ENCODE measurements at places on chromosomes 16 and 17. TPM values are rescaled to one million over a fixed set of nuclear protein-coding genes. Genes with fewer than 3 reads are reported as not detected.

DNA sequence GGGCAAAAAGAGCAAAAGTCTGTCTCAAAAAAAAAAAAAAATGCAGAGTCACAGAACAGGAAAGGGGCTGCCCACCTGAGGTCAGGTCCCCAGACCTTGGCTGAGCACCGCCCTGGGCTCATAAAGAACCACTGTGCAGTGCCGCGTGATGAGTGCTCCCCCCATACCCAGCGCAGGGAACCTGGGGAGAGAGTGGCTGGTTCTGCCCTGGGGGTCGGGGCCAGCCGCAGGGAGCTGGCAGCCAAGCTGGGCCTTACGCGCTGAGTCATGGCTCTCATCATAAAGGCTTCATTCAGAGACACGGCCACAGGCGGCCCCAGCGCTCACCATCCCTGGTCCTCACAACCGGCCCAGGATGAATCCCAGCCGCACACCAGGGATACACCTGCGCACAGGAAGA, 80.7 kb downstream of the RAB11FIP4 start:
- no peak for DNase-seq

- DNase-seq = peak; percentile 63
Observed at GRCh38 chr17:3693829-3694231, 2.1 kb downstream of the P2RX5 start.

- no peak for DNase-seq
Observed at GRCh38 chr16:11759163-11759834, 16.6 kb upstream of the TXNDC11 start.

Gene EXOC3L1
- 10.3 TPM for total RNA-seq

GRCh38 chr16:82653550-82654511, 27.1 kb downstream of the CDH13 start:
- DNase-seq = peak; percentile 92

Gene C17orf75
- 12.8 TPM for total RNA-seq

GRCh38 chr17:72090108-72090507, 30.7 kb upstream of the SOX9 start:
- DNase-seq = no peak

Gene TP53TG3F
- total RNA-seq = not detected

- peak; percentile 76 for DNase-seq
Observed at GRCh38 chr16:89422905-89423630, 67.3 kb downstream of the ANKRD11 start.

DNA sequence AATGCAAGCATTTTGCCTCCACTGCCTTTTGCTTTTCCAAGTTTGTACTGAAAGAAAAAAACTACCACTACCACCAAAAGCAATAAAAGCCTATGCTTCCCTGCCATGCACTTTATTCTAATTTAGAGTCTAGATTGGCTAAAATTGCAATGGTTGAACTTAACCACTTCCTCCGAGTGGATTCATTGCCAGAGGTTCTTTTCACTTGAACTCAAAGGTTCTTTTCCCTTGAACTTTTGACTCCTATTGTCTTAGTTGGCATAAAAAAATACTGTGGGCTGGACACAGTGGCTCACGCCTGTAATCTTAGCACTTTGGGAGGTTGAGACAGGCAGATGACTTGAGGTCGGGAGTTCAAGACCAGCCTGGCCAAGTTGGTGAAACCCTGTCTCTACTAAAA, 319.8 kb upstream of the GOT2 start:
- no peak for DNase-seq

Gene CLEC18B
- 0.38 TPM for total RNA-seq

- no peak for DNase-seq
Observed at GRCh38 chr16:66522816-66523590, 26.9 kb downstream of the TK2 start.

Gene KRT27
- not detected for total RNA-seq

Gene KLHL10
- total RNA-seq = not detected

- DNase-seq = no peak
Observed at GRCh38 chr16:72590151-72590937, 418.4 kb upstream of the PMFBP1 start.

Gene ABCA9
- not detected for total RNA-seq

Gene TNFRSF13B
- not detected for total RNA-seq

Gene CES1
- total RNA-seq = not detected

Gene AURKB
- 81.3 TPM for total RNA-seq

Gene MARCHF10
- 0.11 TPM for total RNA-seq

- DNase-seq = no peak
Observed at GRCh38 chr16:23014592-23014991, 134.7 kb downstream of the USP31 start.

Gene SNAI3
- 0.19 TPM for total RNA-seq

All from LHCN-M2 (cell line).